ENCODE measurements at places on chromosomes 4 and X.

DNA sequence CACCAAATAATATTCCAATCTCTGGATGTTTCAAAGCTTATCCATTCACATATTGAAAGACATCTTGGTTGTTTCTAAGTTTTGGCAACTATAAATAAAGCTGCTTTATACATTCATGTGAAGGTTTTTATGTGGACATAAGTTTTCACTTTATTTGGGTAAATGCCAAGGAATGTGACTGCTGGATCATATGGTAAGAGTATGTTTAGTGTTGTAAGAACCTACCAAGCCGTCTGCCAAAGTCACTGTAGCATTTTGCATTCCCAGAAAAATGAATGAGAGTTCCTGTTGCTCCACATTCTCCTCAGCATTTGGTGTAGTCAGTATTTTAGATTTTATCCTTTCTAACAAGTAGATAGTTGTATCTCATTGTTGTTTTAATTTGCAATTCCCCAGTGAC lies 1047.7 kb downstream of the C4orf33 start:
- no peak for DNase-seq

GRCh38 chr4:140085062-140085622 lies 68.8 kb downstream of the MAML3 start:
- DNase-seq, result no peak

DNA sequence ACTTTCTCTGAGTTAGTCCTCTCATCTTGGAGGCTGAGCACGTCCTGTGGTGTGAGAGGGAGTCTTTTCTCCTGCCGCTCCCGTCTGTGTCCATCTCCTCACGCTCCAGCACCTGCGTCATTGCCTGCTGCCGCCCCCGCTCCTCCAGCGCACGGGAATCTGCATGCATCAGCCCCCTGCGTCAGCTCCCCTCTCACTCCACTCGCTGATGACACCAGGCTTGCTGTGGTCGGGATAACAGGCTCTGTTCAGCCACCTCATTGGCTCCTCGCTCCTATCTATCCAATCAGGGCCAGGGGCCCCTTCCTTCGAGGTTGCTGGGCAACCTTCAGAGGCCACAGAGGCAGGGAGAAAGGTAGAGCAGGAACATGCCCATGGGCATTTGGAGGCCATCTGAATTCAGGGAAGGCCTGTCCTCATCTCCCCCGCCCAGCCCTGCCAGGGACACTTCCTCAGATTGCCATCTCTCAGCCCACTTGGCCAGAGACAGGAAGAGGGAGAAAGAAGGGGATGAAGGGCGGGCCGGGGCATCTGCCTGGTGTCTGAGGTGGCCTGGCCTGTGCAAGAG lies 9.3 kb downstream of the ZNF185 start:
- DNase-seq, result no peak

DNA sequence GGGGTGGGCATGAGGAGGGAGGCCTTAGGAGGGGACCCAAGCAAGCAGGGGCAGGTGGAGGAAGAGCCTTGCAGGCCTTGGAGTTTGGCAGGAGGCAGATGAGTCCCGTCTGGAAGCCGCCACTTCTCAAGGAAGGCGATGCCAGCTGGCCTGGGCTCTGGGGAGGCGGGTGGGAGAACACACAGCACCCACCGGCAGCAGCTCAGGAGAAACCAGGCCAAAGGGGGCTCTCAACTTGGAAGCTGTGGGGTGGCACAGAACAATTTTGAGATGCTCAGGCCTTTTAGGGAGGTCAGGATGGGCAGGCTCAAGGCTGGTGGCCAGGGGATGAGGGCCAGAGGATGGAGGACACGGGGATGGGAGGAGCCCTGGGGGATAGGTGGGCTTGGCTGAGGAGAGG lies 11.6 kb upstream of the DUSP9 start:
- DNase-seq, result no peak

DNA sequence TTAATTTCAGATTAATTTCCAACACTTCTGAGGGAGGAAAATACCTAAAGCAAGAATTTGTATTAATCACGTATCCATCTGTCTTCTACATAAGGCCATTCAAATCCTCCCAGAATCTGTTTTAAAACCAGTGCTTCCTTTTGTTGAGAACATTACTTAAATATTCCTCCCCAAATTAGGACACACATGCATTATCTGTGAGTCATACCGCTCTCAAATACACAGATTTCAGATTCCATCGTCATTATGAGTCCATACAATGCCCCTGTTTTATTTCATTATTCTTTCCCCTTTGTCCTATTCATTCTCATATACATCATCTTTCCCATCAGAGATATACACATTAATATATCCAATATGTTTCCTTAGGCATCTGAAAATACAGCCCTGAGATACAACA lies 57.3 kb upstream of the PRSS12 start:
- no peak for DNase-seq

GRCh38 chr4:81963015-81963762 lies 410.6 kb downstream of the HNRNPD start:
- DNase-seq, result no peak

DNA sequence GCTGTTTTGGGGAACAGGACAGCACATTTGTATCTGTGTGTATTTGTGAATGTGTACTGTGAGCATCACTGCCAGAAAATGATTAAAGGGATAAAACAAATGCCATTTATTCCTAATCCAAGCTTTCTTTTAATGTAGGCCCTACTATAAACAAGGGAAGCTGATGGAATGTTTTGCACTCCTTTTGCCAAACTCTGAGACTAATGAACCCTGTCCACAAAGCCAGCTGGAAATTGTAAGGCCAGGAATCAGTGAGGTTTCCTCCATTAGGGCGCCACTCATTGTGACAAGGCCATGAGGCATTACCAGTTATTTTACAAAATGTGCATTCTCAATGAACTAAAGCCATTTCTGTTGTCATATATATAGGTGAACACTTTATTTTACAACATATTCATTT lies 163.0 kb upstream of the NAP1L5 start:
- no peak for DNase-seq
